Endodermal cell (in vitro differentiated cells): ENCODE measurements at places on chromosomes 13 and 19.

GRCh38 chr19:38213911-38214625 is 10.0 kb downstream of the DPF1 start:
- H3K36me3 ChIP-seq: peaks cover 5% of the 10 kb centered on the region
- DNase-seq: no peak
- peak overlapping the region; percentile 90 for H3K27ac ChIP-seq
- H3K4me1 ChIP-seq: no peaks in the 10 kb centered on the region
- H3K27me3 ChIP-seq: peaks cover 20% of the 10 kb centered on the region
- H3K4me3 ChIP-seq: no peak overlapping the region

DNA sequence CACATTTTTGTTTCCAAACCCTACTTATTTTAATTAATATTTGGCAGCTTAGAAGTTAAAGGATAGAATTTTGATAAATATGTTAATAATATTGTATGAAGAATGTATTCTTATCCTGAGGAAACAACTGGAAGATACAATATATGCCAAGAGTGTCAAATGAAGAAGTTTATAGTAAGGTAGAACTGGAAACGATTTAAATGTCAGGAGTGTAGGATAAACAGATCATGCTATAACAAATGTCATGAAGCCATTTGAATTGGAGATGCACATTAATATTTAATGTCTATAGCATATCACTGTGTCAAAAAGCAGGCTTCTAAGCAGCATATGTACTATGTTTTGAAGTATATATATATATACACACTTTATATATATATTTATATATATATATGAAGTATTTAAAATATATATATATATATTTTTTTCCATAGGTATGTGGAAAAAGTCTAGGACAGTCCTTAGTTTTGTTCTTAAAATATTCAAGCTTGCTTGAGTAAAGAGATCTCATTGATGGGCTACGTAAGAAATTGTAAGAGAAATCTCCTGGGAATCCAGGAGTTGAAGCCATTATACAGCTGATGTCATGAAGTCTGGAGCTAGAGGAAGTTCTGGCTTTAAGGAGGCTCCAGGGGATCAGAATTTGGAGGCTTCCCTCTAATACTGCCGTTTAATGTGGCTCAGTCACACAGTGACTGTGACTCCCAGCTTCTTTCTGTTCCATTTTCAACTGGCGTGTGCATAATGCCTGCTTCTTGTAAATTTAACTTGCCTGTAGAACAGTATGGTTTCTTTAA is 79.9 kb upstream of the MYCBP2 start:
- no peak overlapping the region for H3K27ac ChIP-seq
- no peaks in the 10 kb centered on the region for H3K4me1 ChIP-seq
- DNase-seq: no peak
- no peaks in the 10 kb centered on the region for H3K36me3 ChIP-seq
- H3K4me3 ChIP-seq: no peak overlapping the region
- H3K27me3 ChIP-seq: no peaks in the 10 kb centered on the region

DNA sequence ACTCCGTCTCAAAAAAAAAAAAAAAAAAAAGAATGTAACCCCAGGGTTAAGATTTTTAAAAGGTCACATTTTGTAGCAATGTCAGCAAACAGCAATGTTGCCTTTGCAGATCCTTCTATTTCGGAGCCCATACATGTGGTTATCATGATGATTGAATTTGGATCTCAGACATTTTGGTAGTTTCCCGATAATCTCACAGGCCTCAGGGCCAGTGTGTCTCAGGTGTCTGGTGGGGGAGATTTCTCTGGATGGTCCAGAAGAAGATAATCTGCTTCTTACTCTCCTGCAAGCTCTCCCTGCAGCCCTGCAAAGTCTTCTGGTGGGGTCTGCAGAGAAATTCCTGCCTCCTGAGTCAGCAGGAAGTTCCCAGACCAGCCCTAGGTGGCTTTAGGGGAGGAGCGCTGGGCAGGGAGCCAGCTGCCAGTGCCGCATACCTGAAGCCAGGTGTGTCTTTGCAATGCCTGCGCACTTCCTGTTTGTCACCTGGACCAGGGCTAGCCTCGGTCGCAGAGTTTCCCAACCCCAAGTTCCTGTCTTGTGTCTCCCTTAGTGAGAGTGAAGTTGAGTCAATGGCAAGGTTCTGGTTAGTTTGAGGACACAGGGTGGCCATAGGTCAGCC is 1.4 kb downstream of the SH2D3A start:
- H3K4me1 ChIP-seq: no peaks in the 10 kb centered on the region
- no peak overlapping the region for H3K27ac ChIP-seq
- H3K4me3 ChIP-seq: peak overlapping the region; percentile 89
- peak; percentile 97 for DNase-seq
- no peaks in the 10 kb centered on the region for H3K36me3 ChIP-seq

DNA sequence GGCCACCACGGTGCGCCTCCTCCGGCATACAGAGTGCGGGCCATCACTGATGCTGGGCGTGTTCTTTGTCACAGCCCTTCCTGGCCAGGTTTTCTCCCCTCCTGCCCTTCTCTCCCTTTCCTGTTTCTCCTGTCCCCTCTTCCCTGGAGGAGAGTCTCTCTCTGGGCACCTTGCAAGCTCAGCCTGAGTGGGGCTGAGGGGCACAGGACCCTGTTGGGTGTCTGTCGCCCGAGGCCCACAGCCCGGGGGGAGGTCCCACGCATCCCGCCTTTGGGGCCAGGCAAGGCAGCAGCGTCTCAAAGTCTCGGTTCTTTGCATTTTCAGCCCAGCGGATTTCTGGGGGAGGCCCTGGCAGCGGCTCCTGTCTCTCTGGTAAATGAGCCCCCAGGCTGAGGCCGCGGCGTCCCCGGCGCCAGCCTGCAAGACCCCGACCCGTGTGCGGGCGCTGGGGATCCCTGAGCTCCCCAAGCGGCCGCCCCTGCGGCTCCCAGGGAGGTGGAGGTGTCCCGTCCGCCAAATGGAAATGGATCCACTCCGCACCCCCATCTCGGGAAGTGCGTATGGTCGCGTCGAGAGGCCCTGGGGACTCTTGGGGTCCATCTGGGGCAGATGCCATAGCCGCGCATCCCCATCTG is 47.2 kb downstream of the COMP start:
- H3K4me3 ChIP-seq: no peak overlapping the region
- H3K36me3 ChIP-seq: no peaks in the 10 kb centered on the region
- no peaks in the 10 kb centered on the region for H3K27me3 ChIP-seq
- peaks cover 24% of the 10 kb centered on the region for H3K4me1 ChIP-seq
- peak; percentile 45 for DNase-seq

- H3K27ac ChIP-seq: no peak overlapping the region
- H3K27me3 ChIP-seq: no peaks in the 10 kb centered on the region
- peaks cover 67% of the 10 kb centered on the region for H3K36me3 ChIP-seq
- H3K4me3 ChIP-seq: no peak overlapping the region
These were observed 70.2 kb downstream of the COL4A2 start for GRCh38 chr13:110377178-110377825.

DNA sequence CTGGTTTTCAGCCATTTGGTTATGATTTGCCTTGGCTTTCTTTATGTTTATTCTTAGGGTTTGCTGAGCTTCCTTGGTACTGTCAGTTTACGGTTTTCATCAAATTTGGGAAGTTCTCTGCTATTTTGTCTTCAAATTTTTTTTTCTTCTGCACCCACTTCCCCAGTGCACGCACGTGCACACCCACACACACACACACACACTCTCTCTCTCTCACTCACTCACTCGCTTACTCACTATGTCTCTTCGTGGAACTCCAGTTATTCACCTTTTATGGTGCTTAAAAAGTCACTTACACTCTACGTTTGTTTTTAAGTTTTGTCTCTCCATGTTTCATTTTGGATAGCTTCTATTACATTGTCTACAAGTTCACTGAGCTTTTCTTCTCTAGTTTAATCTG is 7.1 kb downstream of the AKAP11 start:
- no peaks in the 10 kb centered on the region for H3K36me3 ChIP-seq
- H3K27ac ChIP-seq: no peak overlapping the region
- peaks cover 6% of the 10 kb centered on the region for H3K4me1 ChIP-seq
- H3K4me3 ChIP-seq: no peak overlapping the region
- DNase-seq: no peak
- no peaks in the 10 kb centered on the region for H3K27me3 ChIP-seq

- no peaks in the 10 kb centered on the region for H3K36me3 ChIP-seq
- no peak for DNase-seq
- H3K27me3 ChIP-seq: no peaks in the 10 kb centered on the region
- no peaks in the 10 kb centered on the region for H3K4me1 ChIP-seq
- no peak overlapping the region for H3K27ac ChIP-seq
These were observed 352.5 kb upstream of the ATXN8OS start for GRCh38 chr13:69755101-69755500.

DNA sequence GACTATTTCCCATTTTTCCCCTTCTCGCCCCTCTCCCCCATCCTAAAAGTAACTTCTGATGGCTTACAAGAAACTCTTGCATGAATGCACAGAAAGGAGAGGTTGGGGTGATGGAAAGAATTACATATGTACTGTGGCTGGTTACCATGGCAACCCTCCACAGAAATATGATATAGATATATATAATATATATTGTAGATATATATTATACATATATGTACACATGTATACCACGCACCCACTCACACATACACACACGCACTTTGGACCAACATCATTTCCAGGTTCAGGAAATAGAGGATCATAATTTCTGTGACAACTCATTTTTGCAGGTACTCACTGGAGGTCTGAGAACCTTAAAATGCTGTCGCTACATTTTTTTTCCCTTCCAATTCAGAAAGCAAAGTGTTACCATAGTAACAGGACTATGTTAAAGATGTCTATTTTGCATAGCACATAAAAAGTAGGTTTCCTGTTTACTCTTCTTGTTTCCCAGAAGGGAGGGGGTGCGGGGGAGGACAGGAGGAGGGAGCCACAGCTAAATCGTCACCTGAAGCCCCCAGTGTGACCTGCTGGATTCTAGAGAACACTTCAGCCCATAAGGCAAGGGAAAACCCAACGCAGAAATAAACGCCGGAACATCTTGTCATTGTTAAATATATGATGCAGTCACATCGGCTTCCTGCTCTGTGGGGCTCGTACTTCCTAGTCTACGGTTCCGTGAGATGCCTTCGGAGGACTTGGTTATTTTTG is 44.7 kb downstream of the EFNB2 start:
- DNase-seq: no peak
- no peak overlapping the region for H3K4me3 ChIP-seq
- H3K4me1 ChIP-seq: peaks cover 6% of the 10 kb centered on the region
- no peaks in the 10 kb centered on the region for H3K27me3 ChIP-seq
- no peak overlapping the region for H3K27ac ChIP-seq
- peaks cover 15% of the 10 kb centered on the region for H3K36me3 ChIP-seq

DNA sequence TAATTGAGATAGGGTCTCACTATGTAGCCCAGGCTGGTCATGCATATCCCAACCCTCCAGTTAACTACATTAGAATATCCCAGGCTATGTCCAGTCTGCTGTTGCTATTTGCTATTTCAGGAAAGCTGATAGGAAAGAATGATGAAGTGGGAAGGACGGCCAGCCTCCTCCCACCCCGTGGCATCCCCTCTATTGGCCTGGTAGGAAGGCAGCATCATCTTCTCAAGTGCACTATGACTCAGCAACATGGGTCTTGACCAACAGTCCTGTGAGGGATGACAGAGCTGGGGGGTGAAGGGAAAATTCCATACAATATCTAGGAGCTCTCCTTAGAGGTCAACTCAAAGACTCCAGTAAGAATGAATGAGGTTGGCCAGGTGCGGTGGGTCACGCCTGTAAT is 48.0 kb upstream of the ABCC4 start:
- H3K4me3 ChIP-seq: no peak overlapping the region
- no peaks in the 10 kb centered on the region for H3K27me3 ChIP-seq
- no peak for DNase-seq
- peaks cover 12% of the 10 kb centered on the region for H3K4me1 ChIP-seq
- no peaks in the 10 kb centered on the region for H3K36me3 ChIP-seq
